ENCODE measurements at places on chromosomes 6 and 20.
A peak's percentile ranks its signal among the peaks of the same experiment; 100 is the strongest.

GRCh38 chr6:36329798-36330291 lies 6.8 kb downstream of the BNIP5 start:
- DNase-seq, result peak; percentile 68

GRCh38 chr20:6277661-6278240 lies 154.9 kb upstream of the FERMT1 start:
- DNase-seq, result no peak

DNA sequence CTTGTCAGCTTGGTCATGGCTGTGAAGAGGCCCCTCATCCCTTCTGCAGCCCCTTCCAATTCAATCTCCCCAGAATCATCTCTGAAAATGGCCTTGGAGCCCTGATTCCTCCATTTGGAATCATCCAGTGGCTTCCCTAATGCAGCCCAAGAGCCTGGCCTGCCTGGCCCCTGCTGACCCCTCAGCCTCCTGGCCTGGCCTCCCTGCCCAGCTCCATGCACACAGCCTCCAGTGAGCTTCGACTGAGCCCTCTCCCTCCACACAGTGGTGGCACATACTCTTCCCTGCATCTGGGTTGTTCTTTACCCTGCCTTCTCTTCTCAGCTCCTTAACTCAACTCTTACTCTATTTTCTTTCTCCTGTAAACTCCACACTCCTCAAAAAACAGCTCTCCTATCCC lies 120.9 kb downstream of the ANKRD60 start:
- DNase-seq, result no peak

DNA sequence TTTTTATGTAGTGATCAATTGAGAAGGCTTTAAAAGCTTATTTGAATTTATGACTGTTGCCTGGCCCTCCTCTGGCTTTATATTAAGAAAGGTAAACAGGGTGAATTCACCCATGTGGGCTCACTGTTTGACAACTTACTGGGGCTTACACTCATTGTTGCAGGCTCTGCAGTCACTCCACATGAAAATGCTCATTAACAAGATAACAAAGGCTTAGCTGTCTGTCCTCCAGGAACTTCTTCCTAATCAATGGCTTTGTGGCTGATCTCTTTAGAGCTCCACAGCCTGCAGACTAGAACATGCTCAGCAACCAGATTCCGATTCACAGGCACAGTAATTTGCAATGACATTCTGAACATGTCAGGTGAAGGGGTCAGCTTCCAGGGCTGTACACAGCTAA lies 323.2 kb upstream of the MAN1A1 start:
- peak; percentile 34 for DNase-seq

DNA sequence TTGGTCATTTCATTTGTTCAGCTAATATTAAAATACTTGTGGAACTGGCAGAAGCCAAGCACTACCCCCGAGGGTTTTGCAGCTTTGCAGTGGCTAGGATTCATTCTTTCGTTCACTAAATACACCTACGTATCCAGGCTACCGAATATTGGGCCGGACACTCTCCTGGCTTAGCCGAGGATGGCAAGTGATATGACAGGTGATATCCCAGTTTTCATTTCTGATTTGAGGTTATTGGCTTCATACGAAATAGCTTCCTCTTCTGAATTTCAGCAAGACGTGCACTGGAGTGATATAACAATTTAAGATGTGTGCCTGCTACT lies 536 bp upstream of the MTFR2 start:
- no peak for DNase-seq

- no peak for DNase-seq
Measured at GRCh38 chr20:50895111-50895830, 36.0 kb downstream of the ADNP start.

DNA sequence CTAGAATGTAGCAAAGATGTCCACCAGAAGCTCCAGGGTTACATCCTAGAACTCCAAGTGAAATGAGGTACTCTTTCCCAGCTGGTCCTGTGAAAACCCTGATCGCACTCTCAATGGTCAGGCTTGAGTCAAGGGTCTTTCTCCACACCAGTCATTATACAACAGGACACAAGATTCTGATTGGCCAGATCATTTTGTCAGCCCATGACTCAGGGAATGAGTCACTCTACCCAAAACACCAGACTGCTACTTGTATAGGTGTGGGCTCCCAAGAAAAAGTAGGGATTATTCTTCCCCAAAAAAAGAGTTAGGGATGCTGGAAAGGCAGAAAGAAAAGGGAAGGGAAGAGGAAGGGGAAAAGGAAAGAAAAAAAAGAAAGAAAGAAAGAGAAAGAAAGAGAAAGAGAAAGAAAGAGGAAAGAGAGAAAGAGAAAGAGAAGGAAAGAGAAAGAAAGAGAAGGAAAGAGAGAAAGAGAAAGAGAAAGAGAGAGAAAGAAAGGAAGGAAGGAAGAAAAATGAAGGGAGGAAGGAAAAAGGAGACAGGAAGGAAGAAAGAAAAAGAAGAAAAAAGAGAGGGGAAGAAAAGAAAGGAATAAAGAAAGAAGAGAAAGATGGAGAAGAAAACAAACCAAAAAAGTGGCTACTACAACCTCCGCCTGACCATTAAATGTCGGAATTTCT lies 30.5 kb downstream of the ANKEF1 start:
- DNase-seq, result no peak

DNA sequence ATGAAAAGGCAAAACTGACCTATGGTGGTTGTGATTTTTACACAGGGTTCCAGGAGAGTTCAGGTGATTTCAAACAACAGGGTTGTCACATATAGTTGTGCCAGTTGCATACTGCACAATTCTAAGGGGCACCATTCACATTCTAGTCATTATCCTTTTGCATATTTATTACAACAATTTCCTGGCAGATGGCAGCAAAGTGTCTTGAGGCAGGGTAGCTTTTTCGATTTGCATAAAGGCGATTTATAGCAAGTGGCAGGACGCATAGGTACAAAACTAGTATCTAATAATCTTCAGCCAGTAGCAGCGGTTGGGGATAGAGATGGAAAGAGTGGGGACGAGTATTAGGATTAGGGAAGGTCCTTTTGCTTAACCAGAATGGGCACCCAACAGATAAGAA lies 46.5 kb upstream of the TRAF3IP2 start:
- no peak for DNase-seq

DNA sequence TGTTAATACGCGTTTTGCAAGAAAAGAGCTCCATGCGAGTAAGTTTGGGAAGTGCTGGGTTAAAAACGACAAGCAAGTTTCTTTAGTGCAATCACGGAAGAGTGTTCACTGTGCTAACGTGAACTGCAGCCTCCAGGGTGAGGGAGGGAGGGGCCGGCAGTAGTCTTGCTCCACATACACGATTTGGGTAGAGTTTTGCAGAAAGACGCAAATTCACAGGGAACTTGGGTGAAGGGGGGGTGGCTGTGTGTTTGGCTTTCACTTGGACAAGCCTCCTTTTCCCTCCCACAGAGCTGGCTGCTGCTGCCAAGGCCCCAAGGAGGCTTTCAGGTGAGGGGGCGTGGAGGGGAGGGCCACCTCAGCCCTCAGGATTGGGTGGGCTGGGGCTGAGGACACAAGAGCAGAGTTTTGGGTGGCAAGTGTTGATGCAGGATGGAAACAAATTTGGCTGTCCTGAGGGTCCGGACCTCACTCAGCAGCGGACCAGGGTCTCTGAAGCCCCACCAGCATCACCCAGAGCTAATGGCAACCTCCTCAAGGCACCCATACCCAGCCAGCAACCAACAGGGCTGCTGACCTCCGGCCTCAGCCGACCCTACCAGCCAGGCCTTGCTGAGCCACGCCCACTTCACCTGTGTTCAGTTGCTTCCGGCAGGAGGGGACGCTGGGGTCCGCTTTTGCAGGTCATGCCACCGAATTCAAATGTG lies 204.5 kb downstream of the ERMARD start:
- no peak for DNase-seq

GRCh38 chr6:165597821-165598220 lies 65.2 kb downstream of the PDE10A start:
- DNase-seq, result no peak

DNA sequence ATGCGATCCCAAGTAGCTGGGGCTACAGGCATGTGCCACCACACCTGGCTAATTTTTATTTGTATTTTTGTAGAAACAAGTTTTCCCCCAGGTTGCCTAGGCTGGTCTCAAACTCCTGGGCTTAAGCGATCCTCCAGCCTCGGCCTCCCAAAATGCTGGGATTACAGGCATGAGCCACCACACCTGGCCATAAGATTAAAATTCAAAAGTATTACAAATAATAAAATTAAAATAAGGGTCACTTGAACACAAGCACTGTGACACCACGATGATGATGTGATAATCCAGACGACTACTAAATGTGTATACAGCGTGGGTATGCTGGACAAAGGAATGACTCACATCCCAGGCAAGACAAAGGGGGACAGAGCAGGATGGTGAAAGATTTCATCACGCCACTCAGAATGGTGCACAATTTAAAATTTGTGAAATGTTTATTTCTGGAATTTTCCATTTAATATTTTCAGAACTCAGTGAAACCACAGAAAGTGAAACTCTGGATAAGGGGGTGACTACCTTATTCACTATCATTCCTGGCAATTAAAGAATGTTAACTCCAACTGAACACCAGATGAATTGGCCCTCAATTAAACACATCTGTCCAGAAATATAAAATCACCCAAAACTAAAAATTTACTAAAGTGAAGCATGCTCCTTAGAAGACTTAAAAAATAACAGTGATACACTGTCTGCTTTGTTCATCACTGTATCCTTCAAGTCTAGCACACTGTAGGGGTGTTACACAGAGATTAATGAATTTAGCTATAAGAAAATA lies 13.1 kb downstream of the B4GALT5 start:
- no peak for DNase-seq

- peak; percentile 54 for DNase-seq
Measured at GRCh38 chr6:15948930-15949900, 179.7 kb upstream of the MYLIP start.

DNA sequence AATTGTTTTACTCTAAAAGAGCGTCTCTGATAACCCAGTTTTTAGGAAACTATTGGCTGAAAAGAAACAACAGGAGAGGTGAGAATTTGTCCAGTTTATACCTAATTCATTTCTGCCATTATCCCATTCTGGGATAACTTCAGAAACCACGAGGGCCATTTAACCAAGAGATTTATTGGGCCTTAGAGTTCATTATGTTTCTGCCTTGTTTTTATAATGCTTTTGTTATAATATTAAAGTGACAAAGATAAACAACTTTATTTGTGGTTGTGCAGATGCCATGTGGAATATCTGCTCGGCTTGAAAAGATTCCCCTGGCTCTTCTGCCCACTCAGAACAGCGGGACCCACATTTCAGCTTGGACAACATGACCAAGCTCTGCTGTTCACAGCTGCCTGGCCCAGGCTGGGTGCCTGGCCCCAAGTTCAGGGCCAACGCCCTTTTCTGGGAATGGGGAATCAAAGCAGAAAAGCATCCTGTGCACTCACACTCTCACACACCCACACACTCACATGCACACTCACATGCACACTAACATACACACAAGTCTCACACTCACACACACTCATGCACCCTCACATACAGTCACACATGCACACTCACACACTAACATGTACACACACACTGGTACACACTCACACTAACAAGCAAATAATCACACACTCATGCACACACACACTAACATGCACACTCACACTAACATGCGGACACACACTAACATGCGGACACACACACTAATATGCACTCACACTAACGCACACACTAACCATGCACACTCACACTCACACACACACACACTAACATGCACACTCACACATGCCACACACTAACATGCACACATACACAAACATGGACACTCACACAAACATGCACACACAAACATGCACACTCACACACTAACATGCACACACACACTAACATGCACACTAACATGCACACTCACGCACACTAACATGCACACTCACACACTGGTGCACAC lies 86.7 kb upstream of the NEDD9 start:
- no peak for DNase-seq

- DNase-seq, result no peak
Measured at GRCh38 chr6:149888659-149889058, 9.3 kb downstream of the RAET1E start.

DNA sequence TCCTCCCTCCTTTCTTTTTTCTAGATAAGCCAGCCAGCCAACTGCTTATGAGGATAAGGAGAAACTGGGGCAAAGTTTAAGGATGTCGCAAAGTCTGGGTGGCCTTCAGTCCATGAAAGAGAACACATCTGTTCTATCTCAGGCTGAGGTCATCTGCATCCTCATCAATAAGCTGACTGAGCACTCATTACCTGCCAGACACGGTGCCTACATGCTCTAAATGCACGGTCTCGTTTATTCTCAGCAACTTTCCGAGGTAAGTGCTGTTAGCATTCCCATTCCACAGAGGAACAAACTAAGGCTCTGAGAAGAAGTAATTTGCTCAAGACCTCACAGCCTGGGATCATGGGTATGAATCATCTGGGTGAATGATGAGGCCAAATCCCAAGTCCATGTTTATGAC lies 133.1 kb downstream of the BCAS1 start:
- DNase-seq, result no peak

- DNase-seq, result no peak
Measured at GRCh38 chr20:40676491-40677269, 12.4 kb downstream of the MAFB start.

DNA sequence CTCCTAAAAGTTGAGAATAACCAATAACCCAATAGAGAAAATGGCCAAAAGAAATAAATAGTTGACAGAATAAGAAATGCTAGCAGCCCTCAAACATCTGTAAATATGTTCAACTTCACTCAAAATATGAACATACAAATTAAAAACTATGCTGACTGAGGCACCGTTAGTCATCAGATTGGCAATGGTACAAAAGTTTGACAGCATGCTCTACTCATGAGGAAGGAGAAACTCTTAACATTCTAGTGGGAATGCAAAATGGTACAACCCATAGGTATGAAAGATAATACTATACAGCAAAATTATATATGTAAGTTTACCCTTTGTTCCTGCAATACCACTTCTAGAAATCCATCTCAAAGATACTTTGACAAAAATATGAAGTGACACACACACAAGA lies 1.6 kb upstream of the ZSCAN12 start:
- DNase-seq, result no peak

DNA sequence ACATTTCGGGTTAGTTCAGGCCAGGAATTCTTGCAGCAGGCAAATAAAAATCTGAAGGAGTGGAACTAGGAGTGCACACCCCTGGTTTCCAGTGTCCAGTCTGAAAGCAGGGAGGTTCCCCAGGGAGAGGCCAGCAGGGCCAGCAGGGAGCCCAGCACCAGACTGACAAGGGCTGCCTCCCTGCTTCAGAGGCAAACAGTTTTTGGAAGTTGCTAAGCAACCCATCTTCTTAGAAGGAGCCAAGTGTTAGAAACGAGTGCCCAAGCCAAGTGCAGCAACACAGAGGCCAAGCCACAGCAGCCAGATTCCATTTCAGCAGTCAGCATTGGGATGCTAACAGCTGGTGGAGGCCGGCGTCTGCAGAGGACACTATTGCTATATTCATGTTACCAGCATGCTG lies 179.1 kb downstream of the SYNDIG1 start:
- no peak for DNase-seq

DNA sequence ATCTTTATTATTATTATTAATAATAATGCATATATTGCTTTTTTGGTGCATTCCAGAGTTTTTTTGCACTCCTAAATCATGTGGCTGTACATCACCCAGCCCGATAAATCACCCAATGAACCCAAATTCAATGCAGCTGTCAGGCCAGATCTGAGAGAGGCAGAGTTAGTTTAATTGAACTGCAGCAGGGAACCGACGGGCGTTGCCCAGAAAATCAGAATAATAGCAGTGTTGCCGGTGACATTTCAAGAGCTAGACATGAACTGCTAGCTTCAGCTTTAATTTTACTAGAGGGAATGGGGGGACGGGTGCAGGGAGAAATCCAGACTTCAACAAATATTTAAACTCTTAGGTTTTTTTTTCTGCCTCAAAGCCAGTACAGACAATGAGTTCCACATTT lies 135.0 kb downstream of the CLIC5 start:
- DNase-seq, result no peak

- DNase-seq, result no peak
Measured at GRCh38 chr6:97460394-97461080, 177.5 kb upstream of the MMS22L start.
